ENCODE measurements at places on chromosomes 6 and 20.

DNA sequence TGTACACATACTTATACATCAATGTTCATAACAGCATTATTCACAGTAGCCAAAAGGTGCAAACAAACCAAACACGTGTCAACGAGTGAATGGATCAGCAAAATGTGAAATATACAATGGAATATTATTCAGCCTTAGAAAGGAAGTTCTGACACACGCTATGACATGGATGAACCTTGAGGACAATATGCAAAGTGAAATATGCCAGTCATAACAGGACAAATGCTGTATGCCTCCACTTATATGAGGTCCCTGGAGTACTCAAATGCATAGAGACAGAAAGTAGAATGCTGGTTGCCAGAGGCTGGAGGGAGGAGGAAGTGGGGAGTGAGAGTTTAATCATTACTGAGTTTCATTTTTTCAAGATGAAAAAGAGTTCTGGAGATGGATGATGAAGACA lies 37.8 kb upstream of the IGF2R start:
- no peak for DNase-seq

DNA sequence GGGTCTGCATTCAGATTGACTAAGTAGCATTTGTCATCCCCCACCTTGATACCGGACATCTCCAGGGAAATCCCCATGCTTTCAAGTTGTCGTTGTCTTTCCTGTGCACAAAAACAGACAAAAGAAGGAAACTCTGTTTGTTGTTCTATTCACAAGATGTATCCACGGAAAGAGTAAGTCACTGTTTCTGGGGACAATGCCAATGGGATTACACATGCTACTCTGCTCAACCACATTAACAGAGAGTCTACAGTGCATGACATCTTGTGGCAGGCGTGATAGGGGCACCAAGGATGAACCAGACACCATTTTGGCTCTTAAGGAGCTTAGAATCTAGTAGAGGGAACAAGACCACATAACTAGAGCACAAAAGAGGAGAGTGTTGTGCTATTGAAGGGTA lies 124.4 kb upstream of the NUP153 start:
- DNase-seq: peak; percentile 77

GRCh38 chr20:63829603-63829944 lies 1.5 kb downstream of the ZBTB46 start:
- no peak for DNase-seq

GRCh38 chr6:39897698-39898097 lies 36.6 kb downstream of the MOCS1 start:
- DNase-seq: no peak

- no peak for DNase-seq
Measured at GRCh38 chr20:4920131-4920530, 81.2 kb downstream of the SLC23A2 start.

- DNase-seq: no peak
Measured at GRCh38 chr6:73203098-73203497, 22.2 kb downstream of the KHDC1L start.

- DNase-seq: no peak
Measured at GRCh38 chr20:47708140-47708807, 77.0 kb downstream of the SULF2 start.

- DNase-seq: no peak
Measured at GRCh38 chr20:57482796-57483195, 42.1 kb downstream of the CTCFL start.
